ENCODE measurements at places on chromosomes 3 and 15. TPM values are rescaled to one million over a fixed set of nuclear protein-coding genes. Genes with fewer than 3 reads are reported as not detected.

DNA sequence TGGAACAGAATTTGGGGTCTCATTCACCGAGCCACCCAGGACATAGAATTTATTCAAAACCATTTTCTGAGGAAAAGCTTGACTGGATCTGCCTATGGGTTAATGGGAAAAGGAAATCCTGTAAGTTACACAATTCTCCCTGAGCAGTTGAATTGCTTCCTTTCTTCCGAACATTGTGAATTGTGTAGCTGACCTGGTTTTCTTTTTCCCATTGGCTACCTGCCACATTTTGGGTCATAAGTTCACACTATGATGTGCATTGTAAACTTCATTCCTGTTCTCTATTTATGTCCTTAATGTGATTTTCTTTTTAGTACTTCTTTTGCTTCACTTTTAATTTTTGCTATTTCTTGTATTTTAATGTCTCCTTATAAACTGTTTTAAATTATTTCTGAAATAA is 386.0 kb upstream of the LRRC3B start:
- no peak for DNase-seq

- no peak for DNase-seq
Observed at GRCh38 chr3:145197051-145197820, 963.7 kb downstream of the PLOD2 start.

- no peak for DNase-seq
Observed at GRCh38 chr15:63351170-63351569, 30.5 kb downstream of the CA12 start.

The IGSF11 gene
- 0.46 TPM for total RNA-seq

DNA sequence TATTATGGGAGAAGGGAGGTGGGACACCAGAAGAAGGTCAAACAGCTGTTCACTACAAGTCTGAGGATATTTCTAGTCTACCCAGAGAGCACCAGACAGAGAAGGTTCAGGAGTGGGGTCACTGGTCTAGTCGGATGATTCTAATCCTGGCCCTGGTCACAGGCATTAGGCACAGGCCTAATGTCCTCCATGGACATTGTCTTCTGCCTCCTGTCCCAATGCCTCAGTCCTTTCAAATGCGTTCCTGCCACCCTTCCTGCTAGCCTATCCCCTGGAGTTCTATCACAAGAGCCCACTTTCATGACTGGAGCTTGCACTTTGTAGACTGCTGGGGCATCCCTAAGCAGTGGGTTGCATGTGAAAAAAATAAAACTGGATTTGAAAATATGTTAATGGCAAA is 83.9 kb upstream of the PFN2 start:
- DNase-seq = no peak

DNA sequence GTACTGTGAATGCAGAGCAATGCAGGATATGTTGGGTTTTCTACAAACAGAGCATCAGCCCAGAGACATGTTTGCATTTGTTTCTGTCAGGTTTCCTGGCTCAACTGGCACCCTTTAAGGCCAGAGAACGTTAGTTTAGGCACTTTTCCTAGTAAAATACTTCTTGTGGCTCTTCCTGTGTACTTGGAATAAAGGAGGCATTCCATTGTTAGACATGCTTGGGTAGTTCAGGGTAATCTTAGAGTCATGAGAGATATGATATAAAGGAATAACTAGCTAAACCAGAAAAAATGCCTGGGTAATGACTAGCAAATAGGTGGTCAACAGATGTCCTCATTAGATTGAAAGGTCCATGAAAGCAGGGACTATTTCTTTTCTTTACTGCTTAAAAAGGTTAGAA is 60.4 kb upstream of the RBM5 start:
- DNase-seq = no peak

All from upper lobe of right lung (tissue), 1 donor.